ENCODE measurements at places on chromosomes 7 and 10. TPM values are rescaled to one million over a fixed set of nuclear protein-coding genes. Genes with fewer than 3 reads are reported as not detected.

TRIP6 gene
- 28.3 TPM for total RNA-seq

ADAP1 gene
- 29.4 TPM for total RNA-seq

CUEDC2 gene
- 79.5 TPM for total RNA-seq

OLAH gene
- 3.5 TPM for total RNA-seq

HOXA4 gene
- 0.79 TPM for total RNA-seq

GLI3 gene
- 0.51 TPM for total RNA-seq

MYH16 gene
- total RNA-seq: not detected

TYSND1 gene
- total RNA-seq: 11.8 TPM

HOXA6 gene
- total RNA-seq: not detected

AKR1C3 gene
- total RNA-seq: 0.44 TPM

SFMBT2 gene
- total RNA-seq: 42.1 TPM

PDK4 gene
- not detected for total RNA-seq

NEUROD6 gene
- total RNA-seq: not detected

TRIM73 gene
- 10.6 TPM for total RNA-seq

LDB3 gene
- 0.14 TPM for total RNA-seq

TBX20 gene
- not detected for total RNA-seq

LRRD1 gene
- not detected for total RNA-seq

PNLIPRP2 gene
- total RNA-seq: not detected

ZNF32 gene
- 18.0 TPM for total RNA-seq

TMEM176A gene
- total RNA-seq: 0.30 TPM

AS3MT gene
- 0.67 TPM for total RNA-seq

FIGNL1 gene
- total RNA-seq: 54.5 TPM

EPHB6 gene
- 13.6 TPM for total RNA-seq

KCNH2 gene
- total RNA-seq: 0.72 TPM

ADAM22 gene
- total RNA-seq: 3.2 TPM

LRIT1 gene
- not detected for total RNA-seq

GOLGA7B gene
- 0.83 TPM for total RNA-seq

SFTPA2 gene
- not detected for total RNA-seq

ABCB1 gene
- total RNA-seq: 15.5 TPM

SEMA3E gene
- total RNA-seq: not detected

PCLO gene
- total RNA-seq: 0.22 TPM

HOXA11 gene
- 0.09 TPM for total RNA-seq

SUGCT gene
- 1.6 TPM for total RNA-seq

EMX2 gene
- total RNA-seq: not detected
